ENCODE measurements at places on chromosomes 1 and 21.

- no peak for DNase-seq
Measured at GRCh38 chr1:78375996-78376395, 114.8 kb upstream of the PTGFR start.

DNA sequence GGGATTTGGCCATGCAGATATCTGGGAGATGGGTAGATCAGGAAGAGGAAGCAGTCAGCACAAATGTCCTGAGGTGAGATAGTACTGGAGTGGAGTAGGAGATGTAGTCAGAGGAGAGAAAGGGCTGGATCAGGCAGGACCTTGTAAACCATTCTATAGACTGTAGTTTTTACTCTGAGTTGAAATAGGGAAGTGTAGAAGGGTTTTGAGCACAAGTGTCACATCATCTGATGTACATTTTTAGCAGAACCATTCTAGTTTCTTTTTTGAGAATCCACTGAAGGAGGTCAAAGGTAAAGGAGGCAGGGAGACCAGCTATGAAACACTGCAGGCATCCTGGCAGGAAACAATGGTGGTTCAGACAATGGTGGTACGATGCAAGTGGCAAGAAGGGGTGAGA, 194.6 kb upstream of the RRP15 start:
- no peak for DNase-seq

- DNase-seq, result no peak
Measured at GRCh38 chr1:243605604-243606003, 244.4 kb downstream of the AKT3 start.

DNA sequence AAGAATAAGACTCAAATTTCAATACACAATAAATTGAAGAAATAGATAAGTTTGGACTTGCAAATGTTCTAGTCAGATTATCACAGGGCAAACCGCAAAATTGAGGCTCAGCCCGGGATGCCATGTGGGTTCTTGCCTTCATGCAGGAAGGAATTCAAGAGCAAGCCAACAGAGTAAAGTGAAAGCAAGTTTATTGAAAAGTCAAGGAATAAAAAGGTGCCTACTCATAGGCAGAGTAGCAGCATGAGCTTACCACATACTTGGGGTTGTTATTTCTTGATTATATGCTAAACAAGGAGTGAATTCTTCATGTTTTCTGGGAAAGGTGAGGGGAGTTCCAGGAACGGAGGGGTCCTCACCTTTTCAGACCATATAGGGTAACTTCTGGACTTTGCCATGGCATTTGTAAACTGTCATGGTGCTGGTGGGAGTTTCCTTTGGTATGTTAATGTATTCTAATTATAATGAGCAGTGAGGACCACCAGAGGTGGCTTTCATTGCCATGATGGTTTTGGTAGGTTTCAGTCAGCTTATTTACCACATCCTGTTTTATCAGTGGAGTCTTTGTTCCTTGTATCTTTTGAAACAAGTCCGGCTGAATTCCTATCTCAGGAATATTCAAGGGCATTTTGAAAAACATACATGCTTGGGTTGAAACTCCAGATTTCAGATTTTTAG, 2.0 kb upstream of the OR2AK2 start:
- DNase-seq, result no peak

DNA sequence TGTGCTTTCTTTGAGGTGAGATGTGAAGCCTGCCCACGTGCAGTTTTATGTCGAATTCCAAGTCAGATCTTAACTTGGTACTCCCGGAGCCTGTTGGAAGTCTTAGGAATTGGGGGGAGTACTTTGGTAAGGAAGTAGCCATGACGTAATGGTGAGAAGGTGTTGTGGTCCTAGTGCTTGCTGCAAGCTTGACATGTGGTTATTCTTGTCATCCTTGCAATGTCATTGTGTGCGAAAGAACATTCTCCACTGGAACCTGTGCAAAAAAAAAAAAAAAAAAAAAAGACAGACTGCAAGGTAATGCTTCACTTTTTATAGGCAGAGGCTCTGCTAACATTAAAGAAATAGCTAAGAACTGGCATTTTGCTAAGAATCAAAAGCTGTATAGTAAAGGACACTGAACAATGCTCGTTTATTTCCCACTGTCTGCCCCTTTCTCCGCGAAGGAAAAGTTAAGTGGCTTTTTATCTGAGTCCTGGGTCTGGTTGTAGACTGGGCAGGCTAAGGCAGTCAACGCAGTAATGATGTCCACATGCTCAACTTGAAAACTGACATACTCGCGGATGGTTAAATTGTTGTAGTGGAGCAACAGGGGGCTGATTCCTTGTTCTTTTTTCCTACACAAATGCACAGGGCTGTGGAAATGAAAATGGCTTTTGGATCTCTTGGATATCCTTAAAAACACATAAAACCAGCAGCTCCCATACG, 2.1 kb downstream of the KAZN start:
- DNase-seq, result no peak

GRCh38 chr1:204431310-204432184, 19.9 kb upstream of the PPP1R15B start:
- peak; percentile 38 for DNase-seq

DNA sequence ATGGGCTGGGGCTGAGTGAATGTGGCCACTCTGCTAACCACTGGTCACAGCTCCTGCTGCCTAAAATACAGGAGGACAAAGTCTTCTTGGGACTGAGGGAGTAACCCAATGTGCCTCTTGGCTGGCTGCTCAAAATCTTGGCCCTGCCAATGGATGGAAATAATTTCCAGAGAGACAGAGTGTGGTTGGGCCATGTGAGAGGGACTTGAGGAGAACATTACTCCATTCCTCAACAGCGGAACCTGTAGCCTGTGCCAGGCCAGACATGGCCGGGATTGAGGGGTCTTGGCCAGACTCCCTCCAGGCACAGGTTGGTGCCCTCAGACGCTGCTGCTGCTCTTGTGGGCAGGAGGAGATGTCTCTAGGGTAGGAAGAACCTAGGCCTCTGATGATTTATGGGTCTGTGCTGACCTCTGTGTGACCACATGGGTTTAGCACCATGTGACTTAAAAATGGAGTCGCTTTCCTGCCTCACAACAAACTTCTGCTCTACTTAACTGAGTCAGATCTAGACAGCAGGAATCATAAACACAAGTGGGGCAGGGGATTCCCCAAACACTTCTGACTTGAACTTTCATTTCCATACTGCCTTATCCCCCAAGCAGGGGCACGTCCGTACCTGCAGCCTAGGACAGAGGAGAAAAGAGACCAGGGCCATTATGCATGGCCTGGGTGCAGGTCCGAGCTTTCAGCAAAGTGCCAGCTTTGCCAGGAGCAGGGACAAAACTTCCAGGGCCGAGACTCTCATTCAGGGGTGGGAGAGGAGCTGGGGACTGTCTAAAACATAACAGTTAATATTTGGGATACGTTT, 79.2 kb downstream of the CD34 start:
- no peak for DNase-seq

- no peak for DNase-seq
Measured at GRCh38 chr1:235009074-235009473, 119.6 kb downstream of the TOMM20 start.

DNA sequence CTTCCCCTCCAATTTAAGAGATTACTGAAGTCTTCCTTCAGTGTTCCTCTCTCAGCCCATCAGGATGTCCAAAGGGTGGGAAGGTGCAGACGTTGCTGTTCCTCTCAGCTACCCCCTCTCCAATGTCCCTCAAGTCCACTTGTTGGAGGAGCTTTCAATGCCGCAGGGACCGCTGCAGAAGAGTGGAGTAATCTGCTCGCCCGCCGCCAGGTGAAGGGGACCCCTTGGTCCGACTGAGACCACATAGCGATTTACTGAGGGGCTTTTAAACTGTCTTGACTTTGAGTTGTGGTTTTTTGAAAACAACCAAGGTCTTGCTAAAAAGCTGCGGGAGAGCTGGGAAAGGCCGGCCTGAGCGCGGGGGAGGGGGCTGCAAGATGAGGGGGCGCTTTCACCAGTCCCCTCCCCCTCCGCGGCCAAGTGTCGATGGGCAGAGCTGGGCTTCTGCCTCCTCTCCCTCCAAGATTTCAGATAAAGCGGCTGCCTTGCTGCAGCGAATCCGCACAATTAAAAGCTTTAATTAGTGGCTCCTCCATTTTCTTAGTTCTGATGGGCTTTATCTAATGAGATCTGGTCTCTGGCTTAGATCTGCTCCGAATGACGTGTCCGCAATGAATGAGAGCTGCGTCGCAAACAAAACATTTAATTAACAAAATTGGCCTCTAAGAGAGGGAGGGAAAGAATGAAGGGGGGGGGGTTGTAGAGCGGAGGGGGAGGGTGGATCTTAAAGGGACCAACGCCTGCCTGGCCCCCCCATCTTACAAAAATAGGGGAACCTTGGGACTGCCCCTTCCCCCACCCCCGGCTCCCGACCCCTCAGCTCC, 5.9 kb downstream of the LMO4 start:
- DNase-seq, result no peak

- DNase-seq, result no peak
Measured at GRCh38 chr1:54069791-54070170, 16.4 kb downstream of the TCEANC2 start.

GRCh38 chr1:183694066-183694465, 41.0 kb upstream of the APOBEC4 start:
- DNase-seq, result no peak

DNA sequence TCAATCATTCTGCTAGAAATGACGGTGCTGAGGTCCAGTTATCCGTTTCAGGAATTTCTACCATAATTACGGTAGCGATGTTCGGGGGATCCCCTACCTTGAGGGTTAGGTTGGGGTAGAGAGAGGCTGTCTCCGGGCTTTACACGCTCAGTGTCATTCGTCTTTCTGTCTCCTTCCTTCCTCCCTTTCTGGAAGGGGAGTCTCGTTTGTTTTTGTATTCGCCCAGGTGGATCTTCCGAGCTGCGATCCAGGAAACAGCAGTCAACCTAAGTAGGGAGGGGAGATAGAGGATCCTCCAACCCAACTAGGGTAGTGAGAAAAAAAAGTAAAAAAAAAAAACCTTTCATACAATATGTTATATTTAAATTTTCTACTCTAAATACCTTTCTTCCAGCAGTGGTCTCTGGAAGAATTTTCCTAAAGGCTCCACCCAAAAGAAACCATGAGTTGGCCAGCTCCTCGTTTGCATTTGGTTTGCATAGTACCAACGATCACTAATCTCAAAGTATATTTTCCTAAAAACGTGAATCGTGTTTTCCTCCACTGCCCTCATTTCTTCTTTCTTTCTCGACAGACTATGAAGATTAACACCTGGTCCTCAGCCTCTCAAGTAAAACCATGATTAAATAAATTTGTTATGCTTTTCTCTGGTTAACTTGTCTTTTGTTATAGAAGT, 611 bp upstream of the PIK3C2B start:
- no peak for DNase-seq

- DNase-seq, result no peak
Measured at GRCh38 chr21:34826836-34827235, 158.0 kb downstream of the CLIC6 start.

GRCh38 chr1:1013105-1013921, at the start of gene ISG15:
Gene ISG15 (plus strand): TSS chr1:1013497. CDS start chr1:1013574, 77 bp downstream.
- peak; percentile 49 for DNase-seq

GRCh38 chr1:234595899-234596298, 14.1 kb downstream of the IRF2BP2 start:
- no peak for DNase-seq

GRCh38 chr1:3915551-3916121, 15.6 kb upstream of the C1orf174 start:
- no peak for DNase-seq

GRCh38 chr21:29096218-29097015, 23.0 kb upstream of the CCT8 start:
- DNase-seq, result no peak

- DNase-seq, result no peak
Measured at GRCh38 chr1:147336291-147336690, 93.8 kb downstream of the CHD1L start.

GRCh38 chr1:24764848-24765247, 19.6 kb downstream of the CLIC4 start:
- no peak for DNase-seq

DNA sequence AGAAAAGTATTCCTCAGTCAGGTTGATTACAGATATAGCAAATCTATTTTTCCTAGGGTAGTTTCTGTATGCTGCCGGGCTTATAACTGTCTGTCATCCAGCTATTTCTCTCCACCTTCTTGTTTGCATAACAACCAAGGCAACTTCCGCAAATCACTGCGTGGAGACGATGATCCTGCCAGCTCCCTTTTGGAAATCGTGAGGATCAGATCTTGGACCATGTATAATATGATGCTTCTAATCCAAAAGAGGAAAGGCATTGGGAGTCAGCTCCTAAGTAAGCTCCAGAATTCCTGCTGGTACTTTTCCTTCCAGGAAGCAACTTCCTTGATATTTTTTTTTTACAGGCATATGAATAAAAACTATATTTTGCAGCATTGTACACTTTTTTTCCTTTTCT, 445 bp upstream of the RGS4 start:
- DNase-seq, result no peak

GRCh38 chr1:75083848-75084514, 50.2 kb upstream of the LHX8 start:
- no peak for DNase-seq

GRCh38 chr1:236009191-236009590, 55.7 kb downstream of the NID1 start:
- DNase-seq, result no peak

- DNase-seq, result no peak
Measured at GRCh38 chr1:54126271-54126815, 26.5 kb downstream of the CDCP2 start.

- peak; percentile 10 for DNase-seq
Measured at GRCh38 chr1:36735939-36736730, 253.4 kb upstream of the CSF3R start.

DNA sequence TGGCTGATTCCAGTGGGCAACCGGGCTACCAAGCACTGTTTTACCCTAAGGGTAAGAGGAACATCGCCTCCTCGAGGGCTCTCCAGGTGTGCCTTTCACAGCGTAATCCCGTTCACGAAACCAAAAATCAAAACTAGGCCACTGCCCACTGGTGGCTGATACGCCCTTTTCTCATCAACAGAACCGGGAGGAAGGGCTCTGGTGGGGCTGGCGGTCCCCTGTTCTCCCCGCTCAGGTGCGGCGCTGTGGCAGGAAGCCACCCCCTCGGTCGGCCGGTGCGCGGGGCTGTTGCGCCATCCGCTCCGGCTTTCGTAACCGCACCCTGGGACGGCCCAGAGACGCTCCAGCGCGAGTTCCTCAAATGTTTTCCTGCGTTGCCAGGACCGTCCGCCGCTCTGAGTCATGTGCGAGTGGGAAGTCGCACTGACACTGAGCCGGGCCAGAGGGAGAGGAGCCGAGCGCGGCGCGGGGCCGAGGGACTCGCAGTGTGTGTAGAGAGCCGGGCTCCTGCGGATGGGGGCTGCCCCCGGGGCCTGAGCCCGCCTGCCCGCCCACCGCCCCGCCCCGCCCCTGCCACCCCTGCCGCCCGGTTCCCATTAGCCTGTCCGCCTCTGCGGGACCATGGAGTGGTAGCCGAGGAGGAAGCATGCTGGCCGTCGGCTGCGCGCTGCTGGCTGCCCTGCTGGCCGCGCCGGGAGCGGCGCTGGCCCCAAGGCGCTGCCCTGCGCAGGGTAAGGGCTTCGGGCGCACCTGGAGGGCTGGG, at the start of gene IL6R:
IL6R (plus strand) TSS at position 360 of the 763 bp plus-strand sequence; CDS start at position 647, 287 bp downstream.
- no peak for DNase-seq
